G401 (cell line): ENCODE measurements at places on chromosomes 1 and 21.
A peak's percentile ranks its signal among the peaks of the same experiment; 100 is the strongest.

DNA sequence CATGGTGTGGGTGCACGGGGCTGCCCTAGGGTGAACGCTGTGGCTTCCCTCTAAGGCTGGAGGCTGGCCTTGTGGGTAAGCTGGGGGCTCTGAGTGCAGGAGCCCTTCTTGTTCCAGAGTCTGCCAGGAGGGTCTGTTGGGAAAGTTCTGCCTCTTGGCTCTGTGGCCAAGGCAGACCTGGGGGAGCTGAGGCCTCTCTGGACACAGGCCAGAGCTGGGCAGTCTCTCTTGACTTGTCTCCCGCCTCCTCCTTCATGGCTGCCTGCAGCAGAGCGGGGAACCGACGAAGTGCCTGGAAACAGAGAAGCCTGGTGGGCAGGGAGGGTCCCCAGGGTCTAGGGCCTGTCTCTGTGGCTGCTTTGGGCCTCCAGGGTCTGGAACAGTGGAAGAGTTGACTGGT is 30.3 kb upstream of the PEX10 start:
- DNase-seq = no peak

GRCh38 chr1:21813542-21813941 is 1.5 kb downstream of the LDLRAD2 start:
- DNase-seq = no peak

DNA sequence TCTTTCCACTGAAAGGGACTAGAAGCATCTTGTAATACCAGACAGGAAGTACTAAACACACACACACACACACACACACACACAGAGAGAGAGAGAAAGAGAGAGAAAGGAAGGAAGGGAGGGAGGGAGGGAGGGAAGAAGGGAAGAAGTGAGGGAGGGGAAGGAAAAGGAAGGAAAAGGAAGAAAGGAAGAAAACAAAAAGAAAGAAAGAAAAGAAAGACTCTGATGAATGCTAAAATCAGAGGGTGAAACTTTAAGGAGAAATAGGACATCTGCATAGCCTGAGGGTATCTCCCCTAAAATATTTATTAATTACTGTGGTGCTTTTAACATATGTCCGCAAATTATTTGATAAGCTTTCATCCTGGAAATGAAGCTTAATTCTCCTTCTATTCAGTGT is 10.6 kb downstream of the TRIT1 start:
- DNase-seq = no peak

- DNase-seq = no peak
Measured at GRCh38 chr1:181204530-181204929, 116.0 kb downstream of the IER5 start.

DNA sequence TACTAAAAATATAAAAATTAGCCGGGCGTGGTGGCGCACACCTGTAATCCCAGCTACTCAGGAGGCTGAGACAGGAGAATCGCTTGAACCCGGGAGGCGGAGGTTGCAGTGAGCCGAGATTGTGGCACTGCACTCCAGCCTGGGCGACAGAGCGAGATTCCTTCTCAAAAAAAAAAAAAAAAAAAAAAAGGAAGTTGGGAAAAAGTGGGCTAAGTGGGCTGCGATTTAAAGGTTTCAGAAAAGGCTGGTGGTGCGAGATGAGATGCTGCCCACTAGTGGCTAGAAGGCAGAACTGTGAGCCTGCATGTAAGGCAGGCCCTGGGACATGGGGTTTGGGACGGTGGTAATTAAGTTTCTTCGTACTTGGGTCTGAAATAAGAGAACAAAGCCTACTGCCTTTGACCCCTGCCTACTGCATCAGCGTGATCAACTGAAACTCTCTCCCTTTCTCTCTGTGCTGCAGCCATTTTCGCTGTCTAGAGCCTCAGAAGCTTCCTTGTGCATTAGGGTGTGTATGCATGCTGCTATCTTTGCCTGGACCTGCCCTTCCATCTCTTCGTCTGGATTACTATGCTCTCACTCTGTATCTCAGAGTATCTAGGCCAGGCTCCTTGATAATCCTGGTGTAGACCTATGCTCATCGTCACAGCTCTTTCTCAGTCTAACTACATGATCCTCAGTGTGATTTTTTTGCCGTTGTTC is 12.4 kb downstream of the FMOD start:
- DNase-seq = peak; percentile 83

- no peak for DNase-seq
Measured at GRCh38 chr1:156553860-156554485, 18.4 kb downstream of the IQGAP3 start.

GRCh38 chr1:41891199-41891896 is 27.4 kb downstream of the HIVEP3 start:
- no peak for DNase-seq

DNA sequence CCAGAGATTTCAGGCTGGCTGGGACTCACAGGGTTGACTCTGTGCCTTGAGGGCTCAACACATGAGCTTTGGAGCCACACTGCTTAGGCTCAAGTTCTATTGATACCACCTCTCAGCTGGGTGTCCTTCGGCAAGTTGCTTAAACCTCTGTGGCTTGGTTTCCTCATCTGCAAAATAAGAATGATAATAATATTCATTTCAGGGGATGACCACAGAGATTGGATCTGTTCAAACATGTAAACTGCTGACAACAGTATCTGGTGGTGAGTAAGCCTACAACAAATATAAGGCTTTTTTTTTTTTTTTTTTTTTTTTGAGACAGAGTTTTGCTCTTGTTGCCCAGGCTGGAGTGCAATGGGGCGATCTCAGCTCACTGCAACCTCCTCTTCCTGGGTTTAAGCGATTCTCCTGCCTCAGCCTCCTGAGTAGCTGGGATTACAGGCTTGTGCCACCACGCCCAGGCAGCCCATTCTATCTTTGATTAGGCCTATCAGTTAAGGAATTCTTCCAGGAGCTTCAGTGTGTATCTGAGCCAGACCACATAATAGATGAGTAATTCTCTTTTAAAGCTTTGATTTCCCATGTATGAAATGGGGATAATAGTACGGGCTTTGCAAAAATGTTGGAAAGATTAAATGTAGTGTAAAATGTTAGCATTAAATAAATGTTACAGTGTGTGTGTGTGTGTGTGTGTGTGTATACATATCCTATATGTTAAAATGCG is 437.6 kb downstream of the PRDM2 start:
- DNase-seq = no peak

GRCh38 chr1:181192316-181192715 is 103.8 kb downstream of the IER5 start:
- DNase-seq = no peak

GRCh38 chr21:26939601-26940111 is 27.2 kb downstream of the ADAMTS5 start:
- peak; percentile 69 for DNase-seq

DNA sequence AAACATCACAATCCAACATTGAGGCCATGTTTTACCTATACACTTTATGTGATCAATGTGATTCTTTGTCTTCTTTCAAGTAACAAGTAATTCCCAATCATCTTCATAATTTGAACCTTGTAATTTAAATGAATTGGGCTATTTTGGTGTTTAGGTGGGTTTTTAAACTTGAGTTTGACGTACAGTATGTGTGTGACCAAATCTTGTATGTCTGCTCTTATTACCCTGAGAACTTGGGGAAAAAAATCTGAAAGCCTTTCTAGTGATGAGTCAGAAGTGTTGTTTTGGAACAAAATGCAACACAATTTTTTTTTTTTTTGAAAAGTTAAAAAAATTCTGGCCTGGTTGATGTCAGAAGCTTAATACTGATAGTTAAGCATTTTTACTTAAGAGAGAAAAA is 68.5 kb downstream of the HHAT start:
- DNase-seq = no peak

DNA sequence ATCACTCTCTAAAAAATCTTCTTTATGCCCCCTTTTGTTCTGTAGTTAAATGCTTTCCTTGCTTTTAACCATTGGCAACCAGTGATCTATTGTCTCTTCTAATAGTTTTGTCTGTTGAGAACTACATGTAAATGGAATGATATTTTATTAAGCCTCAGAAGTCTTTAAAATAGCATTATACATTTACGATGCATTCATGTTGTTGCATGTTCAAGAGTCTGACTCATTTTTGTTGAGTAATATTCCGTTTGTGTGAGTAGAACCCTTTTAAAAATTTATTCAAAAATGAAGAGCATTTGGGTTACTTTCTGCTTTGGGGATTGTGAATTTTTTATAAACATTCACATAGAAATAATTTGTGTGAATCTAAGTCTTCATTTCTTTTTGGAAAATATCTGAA is 1352.9 kb downstream of the NCAM2 start:
- no peak for DNase-seq

DNA sequence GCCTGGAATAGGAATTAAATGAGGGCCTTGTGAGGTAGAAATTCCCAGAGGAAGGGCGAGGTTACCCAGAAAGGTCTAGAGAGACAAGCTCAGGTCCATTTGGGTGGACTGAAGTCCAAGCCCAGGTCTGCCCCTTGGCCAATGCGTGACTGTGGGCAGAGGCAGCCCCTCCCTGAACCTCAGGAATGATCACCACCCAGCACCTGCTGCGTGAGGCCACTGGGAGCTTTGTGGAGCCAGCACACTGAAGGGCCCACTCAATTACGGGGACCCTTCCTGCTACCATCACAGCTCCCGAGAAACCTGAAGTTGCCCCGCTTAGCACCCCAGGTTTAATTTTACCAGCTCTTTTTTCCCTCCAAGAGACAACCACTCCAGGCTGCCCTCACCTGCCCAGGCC is 6.5 kb upstream of the MATN1 start:
- DNase-seq = no peak

DNA sequence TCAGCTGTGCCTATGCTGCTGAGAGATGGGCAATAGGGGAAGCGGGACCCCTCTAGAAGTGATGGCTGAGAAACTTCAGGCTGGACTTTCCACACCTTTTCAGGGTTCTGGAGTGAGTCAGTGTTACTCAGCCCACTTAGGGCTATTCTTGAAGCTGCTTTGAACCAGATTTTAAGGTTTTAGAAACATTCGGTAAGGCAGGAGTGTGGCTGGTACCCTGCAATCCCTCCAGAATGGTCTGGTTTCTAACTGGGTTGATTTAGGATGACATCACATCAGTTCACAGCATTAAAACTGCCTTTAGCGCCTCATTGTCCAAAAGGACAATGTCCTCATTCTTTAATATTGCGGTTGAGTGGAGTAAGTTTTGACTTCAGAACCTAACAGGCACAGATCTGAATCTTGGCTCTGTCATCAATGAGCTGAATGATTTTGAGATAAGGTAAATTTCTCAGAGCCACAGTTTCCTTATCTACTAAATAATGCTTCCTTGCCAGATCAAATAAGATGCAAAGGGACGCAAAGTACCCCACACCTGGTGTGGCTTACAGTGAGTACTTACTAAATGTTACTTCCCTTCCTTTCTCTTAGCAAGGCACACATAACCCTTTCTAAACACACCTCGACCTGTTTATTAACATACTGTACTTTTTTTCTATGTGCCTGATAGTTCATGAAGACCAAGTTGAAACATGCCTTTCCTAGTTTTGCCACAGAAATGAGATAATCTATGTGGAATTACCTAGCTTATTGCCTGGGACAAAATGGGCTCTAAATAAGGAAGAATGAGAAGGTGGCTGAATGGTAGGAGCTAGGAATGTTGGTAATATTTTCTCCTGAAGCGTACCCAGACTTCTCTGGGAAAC is 209.8 kb downstream of the ROR1 start:
- no peak for DNase-seq

- no peak for DNase-seq
Measured at GRCh38 chr1:193685986-193686385, 499.6 kb upstream of the B3GALT2 start.
